ENCODE measurements at places on chromosomes 6 and 20.

DNA sequence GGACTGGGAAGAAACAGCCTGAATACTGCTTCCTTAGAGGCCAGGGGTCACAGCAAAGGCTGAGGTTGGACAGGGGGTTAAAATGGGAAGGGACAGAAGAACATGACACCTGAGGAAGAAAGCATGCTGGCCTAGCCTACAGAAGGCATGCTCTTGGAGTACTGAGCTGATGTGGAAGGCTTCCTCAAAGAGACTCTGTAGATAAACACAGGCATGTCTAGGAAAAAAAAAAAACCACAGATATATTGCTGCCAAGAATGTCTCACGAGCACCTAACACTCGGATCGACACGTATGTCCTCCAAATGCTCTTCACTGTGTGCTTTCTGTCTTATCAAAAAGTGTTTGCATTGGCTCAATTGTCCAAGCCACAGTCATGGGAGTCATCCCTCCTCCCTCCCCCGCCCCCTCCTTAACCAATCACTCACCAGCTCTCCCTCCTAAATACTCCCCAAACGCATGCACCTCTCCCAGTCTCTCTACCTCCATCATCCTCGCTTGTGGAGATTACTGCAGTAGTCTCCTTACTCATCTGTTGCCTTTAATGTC lies 101.1 kb upstream of the LRFN2 start:
- no peak for DNase-seq

GRCh38 chr20:63122626-63123025 lies 93.3 kb downstream of the YTHDF1 start:
- DNase-seq, result no peak

DNA sequence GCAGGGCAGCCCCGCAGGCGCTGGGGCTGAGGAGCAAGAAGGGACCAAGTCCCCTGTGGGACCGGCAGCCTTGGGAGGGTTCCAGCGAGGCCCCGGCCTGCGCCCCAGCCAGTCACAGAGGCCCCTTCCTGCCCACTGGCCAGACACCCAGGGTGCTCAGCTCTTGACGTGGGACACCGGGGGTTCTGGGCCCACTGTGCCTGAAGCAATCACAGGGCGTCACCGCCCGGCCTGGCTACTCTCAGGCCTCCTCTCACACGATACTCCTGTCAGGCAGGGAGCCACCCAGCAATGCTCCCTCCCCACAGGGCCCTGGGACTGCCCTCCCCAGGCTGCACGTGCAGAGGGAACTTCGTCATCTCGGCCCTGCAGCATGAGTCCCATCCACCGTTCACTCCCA lies 14.5 kb downstream of the TAF4 start:
- no peak for DNase-seq

- DNase-seq, result no peak
These were observed 610 bp downstream of the PSORS1C1 start for GRCh38 chr6:31114970-31115849.

- no peak for DNase-seq
These were observed 15.6 kb downstream of the RRBP1 start for GRCh38 chr20:17666481-17666880.

DNA sequence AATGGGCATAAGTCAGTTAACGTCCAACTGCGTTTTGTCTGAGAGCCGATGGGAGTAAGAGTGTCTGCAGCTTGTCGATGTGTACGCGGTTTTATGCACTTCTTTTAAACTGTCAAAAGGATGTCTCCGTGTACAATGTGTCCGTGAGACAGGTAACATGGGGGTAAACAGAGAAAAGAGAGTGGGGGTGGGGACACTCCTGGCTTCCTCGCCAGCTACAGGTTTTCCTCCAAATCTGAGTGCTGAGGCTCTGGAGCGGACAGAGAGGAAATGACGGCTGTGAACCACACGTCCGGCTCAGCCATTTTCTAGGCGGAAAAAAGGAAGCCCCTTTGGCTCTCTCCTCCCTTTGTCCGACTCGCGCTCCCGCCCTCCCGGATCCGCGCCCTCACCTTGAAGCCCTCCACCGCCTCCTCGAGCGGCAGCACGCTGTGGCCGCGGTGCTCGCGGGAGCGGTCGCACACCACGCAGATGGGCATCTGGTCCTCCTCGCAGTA lies 916 bp downstream of the TRIM27 start:
- DNase-seq, result no peak

DNA sequence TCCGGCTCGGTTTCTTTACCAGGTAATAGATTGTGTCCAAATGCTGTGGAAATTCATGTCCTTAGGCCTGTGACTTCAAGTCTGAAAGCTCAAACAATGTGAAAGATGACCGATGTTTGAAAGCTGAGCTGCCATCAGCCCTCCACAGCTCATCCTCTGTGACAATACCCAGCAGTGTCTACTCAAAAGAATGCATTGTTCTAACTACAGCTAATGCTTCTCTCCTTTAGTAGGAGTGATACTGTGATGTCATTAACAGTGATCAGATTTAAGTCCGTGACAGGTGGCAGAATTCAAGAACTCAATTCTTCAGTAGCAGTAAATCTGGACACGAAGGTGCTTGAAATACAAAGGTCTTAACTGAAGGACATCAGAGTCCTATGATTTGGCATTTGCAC lies 97.3 kb downstream of the RCAN2 start:
- DNase-seq, result no peak

- DNase-seq, result no peak
These were observed 67.1 kb downstream of the TPD52L1 start for GRCh38 chr6:125220712-125221111.

- DNase-seq, result no peak
These were observed 3.1 kb downstream of the DNAAF9 start for GRCh38 chr20:3404402-3404801.

DNA sequence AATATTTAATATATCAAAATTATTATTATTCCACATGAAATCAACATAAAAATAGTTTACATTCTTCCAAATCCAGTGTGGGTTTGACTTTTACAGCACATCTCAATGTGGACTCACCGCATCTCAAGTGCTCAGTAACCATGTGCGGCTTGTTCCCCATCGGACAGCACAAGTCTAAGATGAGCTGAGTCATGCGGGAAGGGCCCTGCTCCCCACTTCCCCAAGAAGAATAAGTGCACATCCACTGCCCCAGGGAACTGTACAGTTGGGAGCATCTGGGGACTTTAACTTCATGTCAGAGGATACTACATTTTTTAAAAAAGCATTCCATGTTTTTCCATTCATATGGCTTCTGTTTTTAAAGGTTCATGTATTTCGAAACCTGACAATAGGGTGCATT lies 325.6 kb downstream of the BTBD3 start:
- no peak for DNase-seq

DNA sequence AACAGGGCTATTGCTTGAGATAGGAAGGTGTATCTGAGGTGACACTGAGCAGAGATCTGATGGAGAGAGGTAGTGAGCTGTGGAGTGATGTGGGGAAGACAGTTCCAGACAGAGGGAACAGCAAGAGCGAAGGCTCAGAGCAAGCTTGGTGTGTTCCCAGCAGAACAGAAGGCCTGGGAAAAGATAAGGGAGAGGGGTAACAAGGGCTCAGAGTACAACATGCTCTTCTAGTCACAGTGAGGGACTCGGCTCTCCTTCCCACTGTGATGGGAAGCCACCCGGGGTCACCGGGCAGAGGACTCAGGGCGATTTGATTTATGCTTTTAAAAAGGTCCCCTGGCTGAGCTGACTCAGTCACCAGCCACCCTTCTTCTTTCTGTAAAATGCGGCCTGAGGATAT lies 33.7 kb downstream of the CAP2 start:
- no peak for DNase-seq

DNA sequence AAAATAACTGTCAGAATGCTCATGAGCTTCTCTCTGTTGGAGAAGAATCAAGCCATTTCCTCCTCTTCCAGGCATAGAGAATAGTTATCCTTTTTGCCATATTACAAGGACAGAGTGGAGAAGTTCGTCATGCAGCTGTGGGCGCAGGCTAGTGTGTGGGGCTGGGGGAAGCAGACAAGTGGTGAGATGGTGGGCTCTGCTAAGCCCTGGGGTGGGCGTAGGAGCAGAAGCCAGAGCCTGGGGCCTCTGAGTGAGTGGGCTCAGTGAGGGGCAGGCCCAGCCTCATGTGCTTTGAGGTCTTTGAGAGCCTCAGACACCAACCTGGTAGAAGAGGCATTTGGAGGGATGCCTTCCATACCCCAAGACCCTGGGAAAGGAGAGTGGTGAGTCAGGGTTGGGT lies 19.4 kb downstream of the ARID1B start:
- no peak for DNase-seq

GRCh38 chr20:4157516-4157915 lies 142.2 kb upstream of the RNF24 start:
- no peak for DNase-seq

- DNase-seq, result no peak
These were observed 12.4 kb downstream of the C20orf96 start for GRCh38 chr20:278181-278580.

- no peak for DNase-seq
These were observed 14.4 kb upstream of the FAM217A start for GRCh38 chr6:4093288-4093687.

- no peak for DNase-seq
These were observed 329.8 kb upstream of the SOX4 start for GRCh38 chr6:21263531-21264287.

- DNase-seq, result no peak
These were observed 227.5 kb downstream of the THBS2 start for GRCh38 chr6:169026175-169026574.

GRCh38 chr6:35317483-35318195 lies 20.0 kb downstream of the DEF6 start:
- DNase-seq, result no peak

- DNase-seq, result no peak
These were observed 959.0 kb upstream of the FLRT3 start for GRCh38 chr20:15296422-15296821.

DNA sequence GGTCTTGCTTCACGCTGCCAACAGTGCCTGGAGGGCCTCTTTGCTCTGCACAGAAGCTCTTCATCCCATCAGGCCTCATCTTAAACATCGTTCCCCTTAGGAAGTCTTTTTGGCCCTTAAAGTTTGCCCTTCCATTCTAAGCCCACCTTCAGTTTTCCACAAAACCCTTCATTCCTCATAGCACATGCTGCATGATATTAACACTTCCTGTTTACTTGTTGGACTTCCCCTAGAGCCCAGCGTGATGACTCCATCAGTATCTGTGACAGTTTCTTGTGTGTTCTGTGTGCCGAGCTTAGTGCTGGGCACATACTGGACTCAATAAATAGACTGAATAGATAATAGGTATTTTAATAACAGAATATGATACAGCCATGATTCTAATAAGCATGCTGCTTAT lies 2.2 kb downstream of the NT5DC1 start:
- DNase-seq, result no peak

DNA sequence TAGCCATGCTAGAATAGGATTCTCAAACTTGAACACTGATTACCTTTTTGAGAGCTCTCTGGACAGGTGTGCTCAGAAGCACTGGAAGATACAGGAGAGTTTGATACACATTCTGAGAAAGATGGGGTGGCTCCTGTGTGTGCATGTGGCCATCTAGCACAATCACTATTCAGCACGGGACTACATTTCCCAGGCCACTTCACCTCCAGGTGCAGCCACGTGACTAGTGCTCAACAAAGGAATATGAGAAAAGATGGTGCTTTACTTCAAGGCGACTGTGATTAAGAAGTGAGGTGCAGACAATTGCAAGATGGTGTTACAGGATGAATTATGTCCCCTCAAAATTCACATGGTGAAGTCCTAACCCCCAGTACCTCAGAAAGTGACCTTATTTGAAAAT lies 103.8 kb downstream of the BACH2 start:
- DNase-seq, result no peak

- DNase-seq, result no peak
These were observed 21.9 kb downstream of the DYNLT1 start for GRCh38 chr6:158622545-158623190.

GRCh38 chr20:23598481-23598880 lies 7.2 kb downstream of the CST9 start:
- no peak for DNase-seq

DNA sequence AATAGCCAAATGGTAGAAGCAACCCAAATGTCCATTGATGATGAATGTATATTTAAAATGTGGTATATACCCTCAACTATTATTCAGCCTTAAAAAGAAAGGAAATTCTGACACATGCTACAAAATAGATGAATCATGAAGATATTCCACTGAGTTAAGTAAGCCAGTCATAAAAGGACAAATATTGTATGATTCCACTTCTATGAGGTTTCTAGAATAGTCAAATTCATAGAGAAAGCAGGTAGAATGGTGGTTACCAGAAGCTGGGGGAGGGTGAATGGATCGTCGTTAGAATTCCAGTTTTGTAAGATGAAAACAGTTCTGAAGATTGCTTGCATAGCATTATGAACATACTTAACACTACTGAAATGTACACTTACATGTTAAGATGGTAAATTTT lies 214.3 kb upstream of the MYLIP start:
- DNase-seq, result no peak

- DNase-seq, result no peak
These were observed 605.4 kb upstream of the HTR1E start for GRCh38 chr6:86331919-86332318.

GRCh38 chr6:107849325-107849724 lies 25.2 kb upstream of the SCML4 start:
- no peak for DNase-seq

GRCh38 chr6:135240711-135241110 lies 59.6 kb downstream of the MYB start:
- DNase-seq, result no peak

- no peak for DNase-seq
These were observed 245.4 kb downstream of the NRN1 start for GRCh38 chr6:5761370-5761769.

DNA sequence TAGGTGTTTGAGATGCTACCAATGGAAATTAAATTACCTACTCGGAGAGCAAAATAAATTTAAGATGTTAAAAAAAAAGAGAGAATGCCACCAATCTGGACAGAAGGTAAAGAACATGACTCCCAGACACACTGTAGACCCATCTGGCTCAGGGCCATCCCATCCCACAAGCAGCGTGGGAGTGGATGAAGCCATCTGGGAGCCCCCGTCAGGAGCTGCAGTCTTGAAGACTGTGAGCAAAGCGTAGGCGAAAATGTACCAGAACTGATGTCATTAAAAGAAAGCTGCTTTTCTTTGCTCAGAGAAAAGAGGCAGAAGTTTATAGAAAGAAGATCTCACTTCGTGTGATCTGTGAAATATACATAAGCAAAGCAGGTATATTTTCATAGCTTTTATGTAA lies 815.7 kb downstream of the QKI start:
- no peak for DNase-seq

GRCh38 chr6:137941995-137942394 lies 74.9 kb downstream of the TNFAIP3 start:
- DNase-seq, result no peak

DNA sequence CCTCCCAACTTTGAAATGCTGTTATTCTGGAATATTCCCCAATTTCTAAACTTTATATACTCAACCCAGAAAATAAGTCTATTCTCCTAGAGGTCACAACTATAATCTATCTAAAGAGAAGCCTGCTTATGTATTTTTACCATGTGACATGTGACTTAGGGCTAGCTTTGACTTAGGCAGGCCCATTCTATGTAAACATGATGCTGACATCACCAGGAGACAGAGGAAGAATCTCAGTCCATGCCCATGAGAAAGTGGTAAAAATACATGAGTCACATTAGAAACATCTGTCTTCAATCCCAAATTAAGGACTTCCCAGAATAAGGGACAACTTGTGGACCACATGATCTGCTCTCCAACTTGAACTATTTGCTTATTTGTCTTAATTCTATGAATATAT lies 113.6 kb upstream of the ID4 start:
- DNase-seq, result no peak
